ENCODE measurements at places on chromosomes 3 and 15.

DNA sequence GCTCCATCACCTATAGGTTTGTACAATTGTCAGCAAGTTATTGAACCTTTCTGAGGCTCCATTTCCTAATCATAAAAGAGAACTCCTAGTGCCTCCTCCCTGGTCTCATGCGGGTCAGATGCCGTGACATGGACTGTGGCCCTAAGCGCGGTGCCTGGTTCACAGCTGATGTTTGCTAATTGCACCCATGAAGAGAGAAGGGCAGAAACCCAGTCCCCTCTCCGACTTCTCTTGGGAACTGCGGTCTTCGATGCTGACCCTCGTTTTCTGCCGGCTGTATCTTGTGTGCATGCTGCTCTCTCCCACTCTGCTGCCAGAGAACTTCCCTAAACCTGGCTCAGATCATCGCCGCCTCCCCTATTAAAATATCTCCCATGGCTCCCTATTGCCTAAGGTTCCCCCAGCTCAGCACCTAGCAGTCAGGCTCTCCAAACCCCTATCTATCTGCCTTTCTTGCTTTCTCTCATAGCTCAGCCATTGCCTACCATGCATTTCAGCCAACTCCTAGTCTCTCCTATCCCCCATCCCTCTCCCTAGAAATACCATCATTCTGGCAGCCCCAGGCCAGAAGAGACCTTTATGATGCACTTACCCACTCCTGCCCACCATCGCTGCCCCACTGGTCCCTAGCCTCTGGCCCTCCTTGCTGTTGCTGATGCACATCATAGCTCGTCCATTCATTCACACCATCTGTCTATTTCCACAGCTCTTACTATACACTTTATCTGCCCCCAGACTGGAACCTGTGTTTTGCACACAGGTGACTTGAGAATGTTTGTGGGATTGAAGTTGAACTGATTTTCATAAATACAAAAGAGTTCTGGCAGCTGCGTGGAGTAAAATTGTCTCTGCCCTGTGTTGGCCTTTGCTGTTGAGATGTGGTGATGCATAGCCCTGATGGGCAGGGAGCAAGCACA is 6.6 kb downstream of the ISG20 start:
- no peak for DNase-seq

GRCh38 chr3:13194285-13195209 is 121.3 kb upstream of the IQSEC1 start:
- no peak for DNase-seq

GRCh38 chr3:193910886-193911738 is 224.8 kb upstream of the HES1 start:
- no peak for DNase-seq

DNA sequence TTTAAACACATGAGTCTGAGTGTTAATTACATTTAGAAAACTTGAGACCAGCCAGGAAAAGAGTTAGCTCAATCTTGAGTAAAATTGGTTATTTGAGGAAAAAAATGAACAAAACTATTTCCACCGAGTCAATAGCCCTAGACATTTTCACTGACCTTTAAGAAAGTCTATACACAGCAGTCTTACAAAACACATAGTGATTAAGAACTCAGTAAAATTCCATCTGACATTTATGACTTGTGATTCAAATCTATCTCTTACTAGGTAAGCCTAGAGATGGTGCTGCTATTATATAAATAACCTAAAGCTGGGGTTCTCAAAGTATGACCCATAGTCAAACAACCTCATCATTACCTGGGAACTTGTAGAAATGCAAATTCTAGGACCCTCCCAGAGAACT is 109.1 kb upstream of the COL8A1 start:
- DNase-seq = no peak

DNA sequence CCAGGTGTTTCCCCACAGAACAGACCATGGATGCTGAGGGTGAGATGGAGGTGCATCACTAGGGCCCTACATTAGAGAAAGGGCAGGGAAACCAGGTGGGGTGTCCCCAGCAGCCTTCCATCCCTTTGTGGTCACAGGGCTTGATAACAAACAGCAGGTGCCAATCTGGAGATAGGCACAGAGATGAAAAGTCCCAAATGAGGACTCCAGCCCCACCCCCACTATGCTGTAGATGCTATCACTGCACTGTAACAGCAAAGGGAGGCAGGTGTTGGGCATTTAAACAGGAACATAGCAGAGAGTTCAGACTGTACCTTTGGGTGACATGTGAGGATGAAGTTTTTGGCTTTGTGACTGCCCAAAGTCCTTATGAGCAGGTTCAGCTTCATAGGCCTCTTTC is 21.4 kb downstream of the IL20RB start:
- no peak for DNase-seq

GRCh38 chr3:13879102-13879945 is 547 bp downstream of the WNT7A start:
- no peak for DNase-seq

DNA sequence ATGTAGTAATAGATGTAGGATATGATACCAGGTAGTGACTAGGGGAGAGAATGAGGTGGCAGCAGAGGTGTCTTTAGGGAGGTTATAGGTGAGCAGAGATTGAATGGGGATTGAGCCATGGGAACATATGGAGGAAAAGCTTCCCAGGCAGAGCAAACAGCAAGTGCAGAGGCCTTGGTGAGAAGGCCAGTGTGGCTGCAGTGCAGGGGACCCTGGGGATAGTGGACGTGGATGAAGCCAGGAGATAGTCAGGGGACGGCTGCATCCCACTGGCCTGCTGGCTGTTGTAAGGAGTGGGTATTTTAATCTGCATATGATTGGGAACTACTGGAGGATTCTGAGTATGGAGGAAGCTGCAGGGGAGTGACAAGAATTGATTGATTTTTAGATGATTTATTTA is 62.7 kb upstream of the TRAK1 start:
- DNase-seq = no peak

DNA sequence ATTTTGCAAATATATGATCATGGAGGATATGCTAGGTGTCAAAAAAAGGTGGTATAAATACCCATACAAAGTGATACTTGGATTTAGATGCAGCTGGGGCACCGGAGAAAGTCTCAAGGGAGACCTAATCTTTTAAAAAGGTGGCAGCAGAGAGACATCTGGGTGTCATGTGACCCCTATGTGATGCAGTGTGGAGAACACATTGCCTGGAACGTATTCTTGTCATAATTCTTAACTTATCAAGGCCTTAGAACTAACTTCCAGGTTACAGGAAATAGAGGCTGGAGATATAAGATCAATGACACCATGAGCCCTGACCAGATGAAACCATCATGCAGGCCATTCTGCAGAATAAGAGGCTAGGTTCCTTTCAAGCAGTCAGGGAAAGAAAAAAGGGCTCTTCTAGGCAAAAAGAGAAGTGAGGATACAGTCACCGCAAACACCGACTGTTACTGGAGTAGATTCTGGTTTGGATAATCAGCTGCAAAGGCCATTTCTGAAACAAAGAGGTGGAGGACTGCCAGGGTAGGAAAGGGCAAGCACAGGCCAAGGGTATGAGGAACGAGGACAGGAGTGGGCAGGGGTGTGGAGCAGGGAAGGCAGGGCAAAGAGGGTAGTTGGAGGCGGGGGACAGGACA is 100.6 kb downstream of the OXNAD1 start:
- DNase-seq = no peak

DNA sequence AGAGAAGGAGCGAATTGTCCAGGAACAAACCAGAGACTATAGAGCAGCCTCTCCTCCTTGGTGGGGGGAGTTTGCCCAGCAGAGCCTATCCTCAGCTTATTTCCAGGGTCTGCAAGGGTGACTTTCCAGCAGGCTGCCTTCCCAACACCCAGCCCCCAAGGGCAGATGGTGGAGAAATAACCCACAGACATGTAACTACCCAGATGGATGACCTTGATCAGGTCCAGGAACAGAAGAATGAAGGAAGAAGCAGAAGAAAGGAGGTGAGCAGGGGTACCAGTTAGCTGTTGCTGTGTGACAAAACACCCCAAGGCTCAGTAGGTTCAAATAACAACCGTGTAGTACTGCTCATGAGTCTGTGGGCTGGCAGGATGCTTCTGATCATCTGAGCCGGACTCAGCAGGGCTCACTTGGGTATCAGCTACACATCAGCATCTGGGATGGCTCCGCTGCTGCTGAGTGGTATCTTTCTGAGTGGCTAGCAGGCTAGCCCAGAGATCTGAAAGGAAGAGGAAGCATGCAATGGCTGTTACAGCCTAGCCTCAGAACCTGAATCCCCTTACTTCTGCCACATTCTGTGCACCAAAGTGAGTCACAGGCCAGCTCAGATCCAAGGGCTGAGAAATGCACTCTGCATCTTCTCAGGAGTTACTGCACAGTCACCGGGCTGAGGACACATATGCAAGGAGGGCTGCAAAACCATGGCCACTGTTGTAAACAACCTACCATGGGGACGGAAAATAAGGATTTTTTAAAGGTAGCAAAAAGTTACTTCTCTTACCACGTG is 22.2 kb upstream of the TXNRD3 start:
- no peak for DNase-seq

DNA sequence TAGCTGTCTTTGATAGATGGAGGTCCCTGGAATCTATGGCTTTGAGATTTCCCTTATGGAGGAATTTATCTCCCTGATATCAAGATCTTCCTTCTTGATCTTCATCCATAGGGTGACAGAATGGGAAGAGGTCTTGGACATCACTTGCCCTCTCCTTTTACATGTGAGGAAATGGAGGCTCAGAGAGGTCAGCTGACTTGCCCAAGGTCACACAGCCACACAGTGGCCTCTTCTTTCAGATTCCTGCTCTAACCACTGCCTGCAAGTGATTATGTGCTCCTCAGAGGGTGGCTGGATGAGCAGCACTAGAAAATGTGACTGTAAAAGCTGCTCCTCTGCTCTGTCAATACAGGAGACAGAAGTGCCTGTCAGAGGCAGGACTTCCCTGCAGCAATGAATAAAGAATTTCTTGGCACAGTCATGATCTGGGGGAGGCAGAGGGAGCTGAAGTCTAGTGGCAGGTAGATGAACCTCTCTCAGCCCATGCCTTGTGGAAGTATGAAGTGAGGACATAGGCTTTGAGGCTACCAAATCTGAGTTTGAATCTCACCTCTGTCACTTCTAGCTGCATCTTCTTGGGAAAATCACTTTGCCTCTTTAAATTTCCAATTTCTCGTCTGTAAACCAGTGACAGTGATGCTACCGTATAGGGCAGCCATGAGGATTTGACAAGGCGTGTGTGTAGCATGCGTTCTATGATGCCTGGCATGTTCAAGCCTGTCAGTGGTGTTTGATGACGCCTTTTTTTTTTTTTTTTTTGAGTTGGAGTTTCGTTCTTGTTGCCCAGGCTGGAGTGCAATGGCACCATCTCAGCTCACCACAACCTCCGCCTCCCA is 12.0 kb downstream of the SSUH2 start:
- no peak for DNase-seq

DNA sequence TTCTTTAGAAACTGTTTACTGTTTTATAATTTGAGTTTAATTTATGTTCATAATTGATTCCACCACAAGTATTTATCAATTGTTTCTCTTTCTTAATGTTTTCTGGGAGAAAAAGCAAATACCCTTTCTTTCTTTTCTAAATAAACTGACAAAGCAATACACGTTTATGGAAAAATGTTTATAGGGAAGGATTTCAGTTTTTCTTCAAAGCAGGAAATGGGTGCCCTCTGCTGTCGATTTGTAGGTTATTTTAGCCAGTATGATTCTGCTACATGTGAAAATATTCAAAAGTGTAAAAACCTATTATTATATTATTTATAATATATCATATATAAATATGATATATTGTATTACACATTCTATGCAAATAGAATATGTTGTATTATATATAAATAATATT is 921.0 kb upstream of the ROBO1 start:
- no peak for DNase-seq

DNA sequence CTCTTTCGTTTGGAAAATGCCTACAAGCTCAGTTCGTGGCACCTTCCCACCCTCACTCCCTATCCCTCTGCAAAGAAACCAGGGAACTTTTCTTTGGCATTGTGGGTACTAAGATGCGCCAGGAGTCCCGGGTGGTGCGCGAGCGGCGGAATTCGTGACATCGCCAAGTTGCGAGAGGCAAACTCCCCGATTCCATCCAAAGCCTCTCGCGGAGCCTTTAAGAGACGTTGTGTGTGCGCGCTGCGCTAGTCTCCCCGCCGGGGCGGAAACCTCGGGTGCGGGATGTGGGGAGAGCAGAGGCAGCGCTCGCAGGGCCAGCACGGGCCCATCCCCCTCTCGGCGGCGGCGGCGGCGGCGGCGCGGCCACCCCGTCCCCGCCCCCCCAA is 443 bp upstream of the NR2F2 start:
- DNase-seq = no peak

- no peak for DNase-seq
Observed at GRCh38 chr3:7290077-7290825, 429.3 kb downstream of the GRM7 start.

DNA sequence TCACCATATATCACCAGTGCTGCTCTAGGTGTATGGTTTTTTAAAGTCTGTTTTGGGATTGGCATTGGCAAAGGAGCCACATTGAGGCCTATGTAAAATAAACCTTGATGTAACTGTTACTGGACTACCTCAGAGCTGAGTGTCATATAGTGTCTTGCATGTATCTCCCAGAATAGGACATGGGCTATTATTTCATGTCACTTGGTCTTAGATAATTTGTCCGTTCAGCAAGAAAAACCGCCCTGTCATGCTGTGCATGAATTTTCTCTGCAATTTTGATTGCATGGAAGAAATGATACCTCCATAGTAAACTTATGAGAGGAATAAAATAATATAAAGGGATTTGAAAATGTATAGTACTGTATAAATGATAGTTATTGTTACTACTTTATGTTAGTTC is 59.6 kb downstream of the RNF13 start:
- no peak for DNase-seq

DNA sequence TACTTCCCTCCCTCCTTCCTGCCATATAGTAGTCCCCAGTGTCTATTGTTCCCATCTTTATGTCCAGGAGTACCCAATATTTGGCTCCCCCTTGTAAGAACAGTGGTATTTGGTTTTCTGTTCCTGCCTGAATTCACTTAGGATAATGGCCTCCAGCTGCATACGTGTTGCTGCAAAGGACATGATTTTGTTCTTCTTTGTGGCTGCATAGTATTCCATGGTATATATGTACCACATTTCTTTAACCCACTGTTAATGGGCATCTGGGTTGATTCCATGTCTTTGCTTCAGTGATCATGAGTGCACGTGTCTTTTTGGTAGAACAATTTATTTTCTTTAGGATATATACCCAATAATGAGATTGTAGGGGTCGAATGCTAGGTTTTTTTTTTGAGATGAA is 19.3 kb downstream of the SPRED1 start:
- no peak for DNase-seq

DNA sequence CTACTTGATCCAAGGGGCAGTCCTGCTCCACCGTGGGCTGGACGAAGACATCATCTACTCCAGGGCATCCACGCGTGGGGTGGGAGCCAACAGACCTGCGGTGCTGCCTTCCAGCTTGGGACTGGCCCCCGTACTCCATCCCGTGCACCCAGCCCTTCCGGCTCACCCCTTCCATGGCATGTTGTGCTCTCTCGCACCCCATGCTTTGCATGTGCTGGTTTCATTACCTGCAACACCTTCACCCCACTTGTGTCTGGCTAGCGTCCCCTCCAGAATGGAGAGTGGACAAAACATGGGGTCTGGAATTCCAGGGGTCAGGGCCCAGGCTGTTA is 30.2 kb downstream of the SEMA7A start:
- no peak for DNase-seq

GRCh38 chr3:188268336-188268735 is 114.4 kb downstream of the LPP start:
- DNase-seq = no peak

Measured in stimulated activated CD4-positive, alpha-beta T cell treated with anti-CD3 and anti-CD28 coated beads, TNF-alpha, amount 100 ng/mL, for 1 hour (primary cell).